ENCODE measurements at places on chromosomes 2 and 18.

- no peak for DNase-seq
Measured at GRCh38 chr2:219758907-219759680, 131.7 kb downstream of the SLC4A3 start.

GRCh38 chr2:177161741-177162460 is 50.7 kb upstream of the HNRNPA3 start:
- no peak for DNase-seq

DNA sequence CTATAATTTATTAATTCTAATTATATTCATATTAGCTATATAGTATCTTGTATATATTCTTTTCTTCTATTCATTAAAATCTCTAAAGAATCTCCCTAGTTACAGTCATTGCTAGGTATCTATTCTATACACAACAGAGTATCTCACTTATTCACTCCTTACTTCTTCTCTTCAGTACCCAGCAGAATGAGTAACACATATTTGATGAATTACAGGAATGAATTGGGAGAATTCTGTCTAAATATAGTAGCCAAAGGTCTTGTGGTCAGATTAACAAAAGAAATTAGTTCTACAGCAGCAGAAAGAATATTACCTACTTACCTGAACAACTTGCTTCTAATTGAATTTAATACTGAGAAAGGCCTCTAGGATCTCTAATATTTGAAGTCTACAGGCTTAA is 758.0 kb upstream of the ZEB2 start:
- no peak for DNase-seq

GRCh38 chr2:35468245-35468644 is 887.3 kb upstream of the CRIM1 start:
- no peak for DNase-seq

DNA sequence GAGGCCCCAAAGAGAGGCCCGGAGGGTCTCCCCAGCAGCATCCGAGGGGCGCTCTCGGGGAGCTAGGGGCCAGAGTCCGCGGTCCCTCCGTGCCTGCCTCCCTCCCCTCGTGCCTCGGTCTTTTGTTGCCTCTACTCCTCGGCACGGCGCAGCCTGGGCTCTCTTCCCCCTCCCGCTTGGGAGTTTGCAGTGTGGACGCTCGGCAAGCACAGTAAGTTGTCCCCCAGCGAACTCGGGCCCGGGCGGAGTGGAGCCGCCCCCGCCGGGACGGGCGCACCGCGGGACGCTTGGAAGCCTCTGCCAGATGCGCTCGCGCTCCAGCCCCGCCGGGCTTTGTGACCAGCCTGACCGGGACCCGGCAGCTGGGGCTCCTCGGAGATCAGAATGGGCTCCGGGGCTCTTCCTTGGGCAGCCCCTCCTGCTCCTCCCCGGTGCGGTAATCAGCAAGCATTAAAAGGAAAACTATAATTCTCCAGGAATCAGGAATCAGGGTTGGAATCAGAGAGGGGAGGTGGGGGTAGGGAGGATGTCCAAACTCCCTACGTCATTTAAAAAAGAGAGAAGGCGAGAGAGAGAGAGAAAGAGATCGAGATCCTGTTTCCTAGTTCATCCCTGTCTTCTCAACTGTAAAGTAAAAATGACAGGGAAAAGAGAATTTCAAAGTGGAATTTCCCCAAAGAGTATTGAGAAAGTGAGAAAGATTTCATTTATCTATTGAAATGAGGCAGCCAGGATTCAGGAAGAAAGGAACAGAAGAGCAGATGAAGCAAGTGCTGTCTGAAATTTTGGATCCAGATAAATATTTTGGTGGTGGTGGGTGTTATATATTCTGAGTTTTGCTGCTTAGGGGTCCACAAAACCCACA is 786 bp upstream of the TMEM200C start:
- no peak for DNase-seq

DNA sequence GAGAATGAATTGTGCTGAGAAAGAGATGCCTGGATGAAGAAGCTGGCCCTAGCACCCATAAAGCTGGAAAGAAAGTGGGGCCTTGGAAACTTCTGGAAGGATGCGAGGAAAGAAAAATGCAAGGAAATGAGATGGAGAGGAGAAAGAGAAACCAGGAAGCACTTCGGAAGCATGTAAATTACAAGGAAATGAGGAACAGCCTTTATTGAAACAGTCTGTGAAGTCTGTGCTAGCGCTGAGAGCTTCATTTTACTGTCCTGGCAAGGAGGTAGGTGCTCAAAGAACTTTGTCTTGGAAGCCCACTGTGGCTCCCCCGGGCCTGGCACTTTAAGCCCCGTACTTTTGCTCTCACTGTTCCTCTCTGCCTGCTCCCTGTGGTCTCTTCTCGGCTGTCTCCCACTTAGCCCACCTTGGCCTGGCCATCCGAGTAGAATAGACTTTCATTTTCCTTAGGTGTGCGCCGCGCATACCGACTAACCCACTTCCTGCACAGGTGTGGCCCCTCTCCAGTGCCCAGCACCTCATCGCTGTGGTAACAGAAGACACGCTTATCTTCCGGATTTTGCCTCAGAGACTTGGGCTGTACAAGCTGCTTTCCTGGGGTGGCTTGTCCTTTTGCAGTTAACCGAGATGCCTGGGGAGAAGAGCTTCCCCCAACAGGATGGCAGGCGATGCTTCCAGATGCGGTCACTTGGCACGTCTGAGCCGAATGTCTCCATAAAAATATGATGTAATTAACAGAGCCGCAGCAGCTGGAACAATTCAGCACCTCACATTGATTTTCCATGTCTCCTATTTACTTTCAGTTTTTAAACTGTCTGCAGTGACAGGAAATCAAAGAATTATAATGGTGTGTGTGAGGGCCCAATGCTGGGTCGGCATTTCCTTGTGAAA is 199.6 kb downstream of the HRH4 start:
- no peak for DNase-seq

GRCh38 chr2:179447839-179448447 is 183.3 kb upstream of the SESTD1 start:
- DNase-seq, result no peak

DNA sequence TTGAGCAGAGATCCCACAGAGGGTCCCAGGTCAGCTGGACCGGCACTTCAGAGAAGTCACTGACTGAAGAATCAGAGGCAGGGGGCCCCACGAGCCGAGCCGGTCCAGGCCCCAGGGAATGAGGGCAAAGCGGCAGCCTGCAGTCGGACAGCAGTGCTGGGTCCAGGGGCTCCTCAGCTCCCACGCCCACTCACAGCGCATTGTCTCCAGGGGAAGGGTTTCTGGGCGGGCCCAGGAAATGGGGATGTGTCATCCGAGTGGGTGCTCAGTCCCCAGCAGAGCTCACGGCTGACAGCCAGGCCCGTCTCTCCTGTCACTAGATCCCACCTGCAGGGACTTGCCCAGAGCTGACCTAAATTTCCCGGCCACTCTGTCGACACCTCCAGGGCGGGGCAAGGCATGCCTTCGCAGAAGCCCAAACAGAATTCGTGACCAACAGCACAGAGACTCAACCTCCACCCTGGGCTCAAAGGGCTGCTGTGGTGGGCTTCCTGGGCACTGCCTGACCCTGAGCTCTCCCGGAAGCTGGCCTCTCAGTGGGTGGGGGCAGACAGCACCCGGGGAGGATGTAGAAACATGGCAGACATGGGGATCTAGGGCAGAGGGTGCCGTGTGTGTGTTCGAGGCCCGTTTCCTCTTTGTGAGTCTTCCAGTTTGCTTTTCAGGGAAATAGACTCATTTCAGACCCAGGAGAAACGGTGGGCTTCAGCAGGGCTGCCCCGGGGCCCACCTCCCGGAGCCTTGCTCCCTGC is 42.1 kb upstream of the TAF1B start:
- DNase-seq, result peak; percentile 38

GRCh38 chr2:9975805-9976447 is 24.4 kb downstream of the GRHL1 start:
- no peak for DNase-seq

DNA sequence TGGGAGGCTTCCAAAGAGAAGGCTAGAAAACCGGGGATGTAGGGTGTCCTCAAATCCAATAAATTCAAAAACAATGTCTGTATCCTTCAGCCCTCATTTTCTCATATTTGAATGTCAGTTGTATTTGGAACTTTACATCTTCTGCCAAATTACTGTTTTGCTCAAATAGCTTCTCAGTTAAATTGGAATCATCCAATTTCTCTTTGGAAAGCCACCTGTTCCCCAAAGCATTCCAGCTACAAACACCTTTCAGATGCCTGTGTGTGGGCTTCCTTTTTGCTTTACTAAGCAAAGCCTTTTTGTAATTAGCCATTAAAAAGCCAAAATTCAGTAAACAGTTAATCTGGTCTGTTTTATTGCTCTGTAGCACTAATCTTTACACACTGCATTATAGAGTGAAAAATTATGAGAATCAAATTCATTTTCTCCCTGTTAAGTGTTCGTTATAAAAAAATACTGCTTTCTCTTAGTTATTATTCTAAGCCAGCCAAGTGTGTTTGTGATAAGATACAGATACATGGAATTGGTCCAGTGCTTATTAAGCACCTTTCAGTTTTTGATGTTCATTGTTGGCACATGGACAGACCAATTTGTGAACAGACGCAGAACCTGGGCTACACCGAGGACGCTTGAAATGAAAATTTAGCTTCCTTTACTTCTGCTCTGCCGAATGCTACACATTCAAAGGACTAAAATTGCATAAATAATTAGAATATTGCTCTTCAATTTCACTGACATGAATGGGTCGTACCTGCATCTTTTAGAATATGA is 151.6 kb downstream of the RTN4 start:
- no peak for DNase-seq

DNA sequence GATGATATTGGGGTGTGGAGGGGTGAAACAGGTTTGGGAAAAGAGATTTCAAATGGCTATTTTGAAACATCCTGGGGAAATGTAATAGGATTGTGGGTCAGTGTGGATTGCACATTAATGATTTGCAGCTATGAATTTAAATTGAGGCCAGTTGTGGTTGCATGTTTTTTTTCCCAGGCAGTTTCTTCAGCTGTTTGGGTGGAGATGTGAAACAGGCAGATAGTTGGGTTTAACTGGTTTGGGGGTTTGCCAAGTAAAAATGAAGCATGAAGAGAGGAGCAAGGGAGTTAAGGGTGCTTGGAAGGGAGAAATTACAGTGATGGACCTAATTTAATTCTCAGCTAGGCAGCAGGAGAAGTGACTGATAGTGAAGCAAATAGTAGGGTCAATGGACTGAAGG is 16.8 kb downstream of the GPD2 start:
- DNase-seq, result no peak

DNA sequence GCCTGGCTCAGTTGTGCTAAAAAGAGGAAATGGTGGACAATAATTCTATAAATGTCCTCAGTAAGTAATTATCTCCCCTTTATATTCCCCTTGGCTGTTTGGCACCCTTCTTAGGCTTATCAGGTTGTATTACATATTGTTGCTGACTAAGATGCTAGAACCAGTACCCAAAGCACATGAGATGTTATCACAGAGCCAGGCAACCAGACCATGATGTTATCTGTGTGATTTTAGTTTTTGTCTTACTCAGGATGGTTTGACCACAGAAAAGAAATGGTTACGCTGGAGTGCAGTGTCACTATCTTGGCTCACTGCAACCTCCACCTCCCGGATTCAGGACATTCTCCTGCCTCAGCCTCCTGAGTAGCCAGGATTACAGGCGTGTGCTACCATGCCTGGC is 15.2 kb downstream of the R3HDM1 start:
- DNase-seq, result no peak

GRCh38 chr18:44682201-44682870 is 1.6 kb downstream of the SETBP1 start:
- DNase-seq, result no peak

GRCh38 chr2:137444970-137445369 is 519.3 kb upstream of the HNMT start:
- DNase-seq, result no peak

DNA sequence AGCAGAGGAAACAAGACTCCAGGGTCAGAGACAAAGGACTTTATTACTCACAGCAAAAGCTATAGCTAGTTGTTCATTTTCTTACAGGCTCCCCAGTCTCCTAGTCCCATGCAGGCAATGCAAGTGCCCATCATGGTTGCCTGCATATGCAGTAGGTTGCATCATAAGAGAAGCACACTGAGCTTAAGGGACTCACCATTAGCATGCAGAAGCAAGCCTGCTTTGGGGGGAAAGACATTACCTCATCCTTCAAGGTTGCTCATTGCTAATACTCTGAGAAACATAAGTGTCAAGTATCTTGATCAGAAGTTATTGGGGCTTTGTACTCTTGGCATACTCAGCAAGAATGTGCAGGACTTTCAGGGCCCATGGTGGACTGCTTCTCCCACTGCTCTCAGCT is 114.6 kb upstream of the CCDC68 start:
- DNase-seq, result no peak

DNA sequence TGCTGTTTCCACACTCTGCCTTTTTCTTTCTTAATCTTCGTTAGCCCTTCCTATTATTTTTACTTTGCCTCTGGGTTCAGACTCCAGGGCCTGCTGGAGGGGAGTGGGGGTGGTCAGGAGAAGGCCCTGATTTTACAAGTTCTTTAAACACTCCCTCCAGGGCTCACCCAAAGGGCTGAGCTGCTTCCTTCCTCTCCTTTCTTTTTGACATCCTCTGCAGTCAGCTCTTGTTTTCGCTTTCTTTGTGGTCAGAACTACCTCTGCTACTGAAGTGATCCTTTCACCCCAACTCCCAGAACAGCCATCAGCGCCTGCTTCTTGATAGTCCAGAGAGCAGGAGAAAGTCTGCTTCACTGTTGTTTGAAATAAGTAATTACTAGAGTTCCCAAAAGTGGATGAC is 925.7 kb downstream of the EPHA4 start:
- no peak for DNase-seq

DNA sequence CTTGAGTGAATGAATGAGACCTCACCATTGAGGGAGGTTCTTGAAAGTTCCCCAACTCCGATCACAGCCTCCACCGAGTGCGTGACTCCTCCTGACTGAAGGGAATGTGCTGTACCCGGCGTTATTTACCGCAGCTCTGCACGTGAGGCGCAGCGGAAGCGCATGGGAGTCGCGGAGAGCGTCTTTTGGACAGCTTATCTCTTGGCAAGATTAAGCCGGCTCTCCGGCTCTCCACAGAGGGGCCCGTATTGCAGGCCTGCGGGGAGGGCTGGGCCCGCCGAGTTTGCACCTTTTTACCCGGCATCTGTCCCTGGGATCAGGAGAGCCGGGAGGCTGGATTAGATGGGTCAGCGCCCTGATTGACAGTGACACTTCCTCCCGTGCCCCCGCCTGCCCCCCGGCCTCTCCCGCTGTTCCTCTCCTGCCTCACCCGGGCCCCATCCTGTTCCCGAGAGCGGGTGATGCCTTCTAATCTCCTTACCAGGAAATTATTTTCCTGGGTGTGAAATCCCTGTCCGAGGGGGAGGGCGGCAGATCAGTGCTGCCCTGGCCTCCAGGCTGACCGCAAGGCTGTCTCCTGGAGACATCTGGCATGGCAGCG is 176.3 kb downstream of the INHBB start:
- no peak for DNase-seq

DNA sequence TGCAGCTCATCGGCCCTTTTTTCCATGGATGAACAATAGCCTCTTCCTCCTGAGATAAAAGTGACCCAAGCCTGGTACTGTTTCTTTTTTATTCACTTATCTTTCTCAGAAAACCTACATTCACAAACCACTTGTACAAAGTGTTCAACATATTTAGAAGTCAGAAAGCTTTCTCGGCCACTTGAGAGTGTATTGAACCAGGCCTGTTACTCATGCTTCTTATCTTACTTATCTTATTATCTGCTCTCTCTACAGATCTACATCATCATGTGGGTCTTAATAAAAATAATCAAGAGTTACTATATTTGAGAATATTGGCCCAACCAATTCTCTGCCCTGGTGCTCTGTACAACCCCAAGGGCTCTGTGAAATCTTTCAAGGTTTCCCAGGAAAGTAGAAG is 242.1 kb downstream of the MREG start:
- DNase-seq, result no peak

- no peak for DNase-seq
Measured at GRCh38 chr2:232319803-232320442, 58.6 kb upstream of the ALPP start.

GRCh38 chr2:187408926-187409325 is 39.1 kb downstream of the CALCRL start:
- no peak for DNase-seq

Data from activated T-cell treated with anti-CD3 and anti-CD28 coated beads for 4 hours (primary cell).